CD4-positive, alpha-beta T cell treated with Interleukin-17A for 1 hour (primary cell): ENCODE measurements at places on chromosomes 13 and 19.

DNA sequence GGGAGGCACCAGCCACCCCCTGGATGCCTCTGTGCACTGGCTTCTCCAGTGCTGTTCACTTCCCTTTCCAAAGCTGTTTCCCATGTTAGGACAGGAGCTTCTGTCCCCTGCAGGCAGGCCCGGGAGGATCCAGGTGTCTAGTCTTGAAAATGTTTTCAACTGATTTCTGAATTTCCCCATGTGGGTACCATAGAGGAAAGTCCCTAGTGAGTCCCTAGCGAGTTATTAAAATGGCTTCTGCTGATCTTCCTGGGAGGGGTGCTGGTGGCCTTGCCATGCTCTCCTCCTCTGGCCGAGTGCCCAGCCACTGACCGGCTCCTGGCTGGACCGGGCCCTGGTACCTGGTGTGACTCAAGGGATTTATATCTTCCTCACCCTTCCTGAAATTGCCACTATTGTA lies 5.2 kb upstream of the ANKRD10 start:
- DNase-seq: no peak

DNA sequence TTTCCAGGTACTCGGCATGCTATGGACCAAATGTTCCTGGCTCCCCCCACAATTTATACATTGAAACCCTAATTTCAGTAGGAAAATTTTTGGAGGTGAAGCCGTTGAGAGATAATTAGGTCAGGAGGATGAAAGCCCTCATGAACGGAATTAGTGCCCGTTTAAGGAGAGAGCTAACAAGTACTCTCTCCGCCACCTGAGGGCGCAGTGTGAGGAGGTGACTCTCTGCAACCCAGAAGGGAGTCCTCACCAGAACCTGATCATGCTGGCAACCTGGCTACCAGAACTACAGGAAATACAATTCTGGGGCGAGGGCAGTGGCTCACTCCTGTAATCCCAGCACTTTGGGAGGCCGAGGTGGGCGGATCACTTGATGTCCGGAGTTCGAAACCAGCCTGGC lies 397.8 kb downstream of the SLITRK5 start:
- DNase-seq: no peak

DNA sequence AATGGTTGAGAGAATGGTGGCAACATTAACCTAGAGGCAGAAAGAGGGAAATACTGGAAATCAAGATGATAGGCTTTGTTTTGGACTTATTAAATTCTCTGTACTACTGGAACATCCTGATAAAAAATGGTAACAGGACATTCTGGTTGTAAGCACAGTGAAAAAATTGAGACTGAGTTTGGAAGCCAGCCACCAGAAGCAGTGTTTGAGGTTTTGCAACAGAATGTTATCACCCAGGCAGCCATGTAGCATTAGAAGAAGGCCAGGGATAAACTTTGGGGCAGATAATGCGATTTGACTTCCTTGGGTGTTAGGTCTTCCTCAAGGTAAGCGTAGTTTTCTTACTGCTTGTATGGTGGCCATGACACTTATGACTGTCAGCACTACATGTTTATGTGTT lies 307.4 kb downstream of the ATP8A2 start:
- DNase-seq: no peak

GRCh38 chr19:18489627-18490184 lies 32.2 kb downstream of the ELL start:
- no peak for DNase-seq

DNA sequence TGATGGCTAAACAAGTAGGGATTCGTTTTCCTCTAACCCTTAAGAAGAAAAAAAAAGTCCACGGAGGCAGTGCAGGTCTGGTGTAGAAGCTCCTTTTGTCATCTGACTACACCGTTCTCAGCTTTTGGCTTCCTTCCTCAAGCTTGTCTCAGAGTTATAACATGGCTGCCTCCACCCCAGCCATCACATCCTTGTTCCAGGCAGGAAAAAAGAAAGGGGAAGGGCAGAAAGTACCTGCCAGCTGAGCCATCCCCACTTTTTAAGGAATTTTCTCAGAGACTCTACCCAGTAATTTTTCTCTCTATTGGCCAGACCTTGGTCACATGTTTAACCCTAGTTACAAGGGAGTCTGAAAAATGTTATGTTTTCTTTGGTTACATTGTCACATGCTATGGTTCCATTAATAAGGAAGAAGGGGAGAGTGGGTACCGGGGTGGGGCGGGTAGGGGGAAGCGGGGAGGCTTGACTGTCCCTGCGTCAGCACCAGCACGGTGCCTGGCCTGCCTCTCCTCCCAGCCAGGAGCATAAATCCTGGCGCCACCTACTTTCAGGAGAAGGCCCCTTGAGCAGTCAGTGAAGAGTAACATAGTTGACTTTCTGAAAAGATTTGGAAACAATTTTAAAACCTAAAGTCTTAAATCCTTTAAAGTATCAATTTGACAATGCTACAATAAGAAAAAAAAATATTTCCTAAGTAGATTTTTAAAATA lies 11.1 kb downstream of the FAM124A start:
- DNase-seq: no peak

GRCh38 chr13:62433660-62434059 lies 1018.0 kb upstream of the PCDH20 start:
- DNase-seq: no peak

DNA sequence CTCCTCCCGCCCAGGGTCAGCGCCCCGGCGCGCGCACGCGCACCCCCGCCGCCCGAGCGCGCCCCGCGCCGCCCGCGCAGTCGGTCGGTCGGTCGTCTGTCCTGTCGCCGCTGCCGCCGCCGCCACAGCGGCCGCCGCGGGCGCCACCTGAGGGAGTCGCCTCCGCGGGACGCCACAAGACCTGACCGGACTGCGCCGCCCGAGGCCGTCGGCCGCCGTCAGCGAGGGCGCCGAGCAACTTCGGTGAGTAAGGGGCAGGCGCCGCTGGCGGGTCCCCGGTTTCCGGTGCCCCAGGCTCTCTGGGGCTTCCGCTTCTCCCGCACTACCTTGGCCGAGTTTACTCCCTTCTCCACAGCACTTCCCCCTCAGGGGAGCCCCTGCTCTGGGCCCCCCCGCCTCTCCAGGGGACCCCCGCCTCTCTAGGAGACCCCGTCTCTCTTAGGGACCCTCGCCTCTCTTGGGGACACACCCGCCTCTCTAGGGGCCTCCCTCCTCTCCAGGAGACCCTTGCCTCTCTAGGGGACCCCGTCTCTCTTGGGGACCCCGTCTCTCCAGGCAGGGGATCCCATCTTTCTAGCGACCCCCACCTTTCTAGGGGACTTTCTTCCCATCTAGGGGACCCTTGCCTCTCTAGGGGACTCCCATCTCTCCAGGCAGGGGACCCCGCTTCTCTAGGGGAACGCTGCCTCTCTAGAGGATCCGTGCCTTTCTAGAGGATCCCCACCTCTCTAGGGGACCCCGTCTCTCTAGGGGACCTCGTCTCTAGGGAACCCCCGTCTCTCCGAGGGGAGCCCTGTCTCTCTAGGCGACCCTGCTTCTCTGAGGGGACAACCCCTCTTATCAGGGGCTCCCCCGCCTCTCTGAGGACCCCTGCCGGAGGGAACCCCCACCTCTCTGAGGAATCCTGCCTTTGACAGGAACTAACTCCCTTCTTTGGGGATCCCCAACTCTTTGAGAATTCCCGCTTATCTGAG lies 19.3 kb upstream of the GATAD2A start:
- peak; percentile 38 for DNase-seq

- DNase-seq: no peak
Measured at GRCh38 chr19:49636233-49636932, 3.6 kb downstream of the RRAS start.

GRCh38 chr13:73462241-73462640 lies 403.4 kb downstream of the KLF5 start:
- no peak for DNase-seq

DNA sequence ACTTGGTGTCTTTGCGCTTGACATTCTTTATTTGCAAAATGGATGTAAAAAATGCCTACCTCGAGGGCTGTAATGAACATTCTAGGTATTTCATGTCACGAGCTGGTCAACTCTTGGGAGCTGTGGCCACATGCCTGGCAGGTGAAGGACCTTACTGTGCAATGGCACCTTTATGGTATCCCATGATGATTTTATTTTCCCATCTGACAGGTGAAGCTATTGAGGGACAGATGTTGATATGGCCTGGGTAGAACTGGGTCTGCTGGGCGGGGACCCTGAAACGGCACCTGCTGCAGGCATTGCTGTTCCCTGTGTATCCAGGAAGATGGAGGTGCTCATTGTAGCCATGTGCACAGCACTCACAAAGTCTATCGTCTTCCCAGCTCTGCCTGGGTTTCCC lies 332.2 kb downstream of the TEX29 start:
- DNase-seq: no peak

- no peak for DNase-seq
Measured at GRCh38 chr19:1049106-1049505, 9.2 kb downstream of the ABCA7 start.

DNA sequence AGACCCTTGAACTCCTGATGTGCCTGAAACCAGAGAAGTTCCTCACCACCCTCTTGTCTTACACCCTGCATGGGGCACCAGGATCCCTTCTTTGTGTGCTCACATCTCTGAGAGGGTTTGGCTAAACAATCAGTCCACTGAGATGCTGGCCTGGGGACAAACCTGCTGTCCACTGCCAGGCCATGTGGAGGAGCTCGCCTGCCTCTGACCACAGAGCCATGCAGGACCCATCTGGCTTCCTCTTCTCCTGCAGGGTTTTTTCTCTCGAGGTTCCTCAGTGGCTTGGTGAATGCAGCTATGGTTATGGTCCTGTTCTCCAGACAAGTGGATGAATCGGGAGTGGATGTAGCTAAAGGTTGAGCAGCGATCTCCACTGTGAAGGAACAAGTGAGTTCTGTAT lies 49.1 kb upstream of the MEDAG start:
- DNase-seq: no peak

DNA sequence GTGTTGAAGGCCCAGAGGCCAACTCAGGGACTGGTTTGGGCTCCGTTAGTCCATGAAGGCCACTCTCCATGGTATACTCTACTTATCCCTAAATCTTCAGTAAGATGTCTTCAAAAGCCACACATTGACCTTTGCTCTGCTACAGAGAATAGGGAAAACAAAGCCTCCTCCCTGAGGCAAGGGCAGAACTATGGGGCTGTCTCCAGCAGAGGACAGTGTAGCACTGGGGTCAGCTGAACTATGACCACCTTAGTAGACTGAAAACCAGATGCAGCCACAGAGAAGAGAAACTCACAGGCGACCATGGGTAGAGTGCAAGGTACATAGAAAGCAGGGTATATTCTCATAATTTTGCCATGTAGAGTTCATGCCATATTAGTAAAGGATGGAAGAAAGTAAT lies 587.4 kb downstream of the LMO7 start:
- no peak for DNase-seq

GRCh38 chr13:110815471-110816204 lies 99.2 kb downstream of the ANKRD10 start:
- DNase-seq: no peak

DNA sequence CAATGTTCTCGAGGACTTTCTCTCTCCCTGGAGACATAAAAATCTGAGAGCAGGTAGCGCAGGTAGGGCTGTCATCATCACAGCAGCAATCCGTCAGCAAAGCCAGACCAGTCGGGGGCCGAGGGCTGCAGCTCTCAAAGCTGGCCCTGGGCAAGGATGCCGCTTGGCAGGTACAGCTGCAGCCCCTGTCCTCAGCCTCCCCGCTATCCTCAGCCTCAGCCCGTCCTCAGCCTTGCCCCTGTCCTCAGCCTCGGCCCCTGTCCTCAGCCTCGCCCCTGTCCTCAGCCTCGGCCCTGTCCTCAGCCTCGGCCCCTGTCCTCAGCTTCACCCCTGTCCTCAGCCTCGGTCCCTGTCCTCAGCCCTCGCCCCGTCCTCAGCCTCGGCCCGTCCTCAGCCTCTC lies 10.9 kb downstream of the C13orf46 start:
- no peak for DNase-seq

DNA sequence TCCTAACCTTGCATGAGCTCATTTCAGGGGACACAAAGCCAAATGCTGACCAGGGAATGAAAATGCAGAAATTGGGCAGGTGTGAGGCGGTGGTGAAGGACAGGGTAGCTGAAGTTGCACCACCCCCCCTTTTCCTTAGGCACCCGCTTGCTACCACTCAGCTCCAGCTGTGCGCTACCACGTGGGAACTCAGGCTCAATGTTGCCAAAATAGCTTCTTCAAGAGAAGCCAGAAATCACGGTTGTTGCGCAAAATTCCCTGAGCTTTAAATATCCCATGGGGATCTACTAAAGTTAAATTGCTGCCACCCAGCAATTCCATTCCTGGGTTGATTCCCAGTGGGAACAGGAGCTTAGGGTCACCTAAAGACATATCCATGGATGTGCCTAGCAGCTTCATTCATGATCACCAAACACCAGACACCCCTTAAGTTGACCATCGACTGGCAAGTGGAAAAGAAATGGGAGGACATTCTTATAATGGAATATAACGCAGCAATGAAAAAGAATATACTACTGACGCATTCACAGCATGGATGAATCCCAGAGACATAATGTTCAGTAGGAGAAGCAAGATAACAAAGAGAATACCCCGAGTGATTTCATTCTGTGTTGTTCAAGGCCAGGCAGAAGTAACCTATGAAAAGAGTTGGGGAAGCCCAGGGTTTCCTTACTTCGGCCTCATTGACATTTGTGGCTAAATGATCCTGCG lies 12.8 kb upstream of the ADGRL1 start:
- DNase-seq: no peak

DNA sequence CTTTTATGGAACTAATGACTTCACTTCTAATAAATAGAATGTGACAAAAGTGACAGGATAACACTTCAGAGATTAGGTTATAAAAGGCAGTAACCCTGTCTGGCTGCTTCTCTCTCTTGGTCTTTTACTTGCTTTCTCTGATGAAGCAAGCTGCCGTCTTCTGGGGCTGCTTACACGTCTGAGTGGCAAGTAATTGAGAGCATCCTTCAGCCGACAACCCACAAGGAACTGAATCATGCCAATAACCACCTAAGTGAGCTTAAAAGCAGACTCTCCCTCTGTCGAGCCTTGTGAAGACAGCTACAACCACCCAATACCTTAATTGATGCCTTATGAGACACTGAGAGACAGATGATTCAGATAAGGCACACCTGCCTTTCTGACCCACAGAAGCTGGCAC lies 1091.2 kb downstream of the SLITRK1 start:
- DNase-seq: no peak

- DNase-seq: no peak
Measured at GRCh38 chr19:55284405-55285058, 735 bp downstream of the BRSK1 start.

DNA sequence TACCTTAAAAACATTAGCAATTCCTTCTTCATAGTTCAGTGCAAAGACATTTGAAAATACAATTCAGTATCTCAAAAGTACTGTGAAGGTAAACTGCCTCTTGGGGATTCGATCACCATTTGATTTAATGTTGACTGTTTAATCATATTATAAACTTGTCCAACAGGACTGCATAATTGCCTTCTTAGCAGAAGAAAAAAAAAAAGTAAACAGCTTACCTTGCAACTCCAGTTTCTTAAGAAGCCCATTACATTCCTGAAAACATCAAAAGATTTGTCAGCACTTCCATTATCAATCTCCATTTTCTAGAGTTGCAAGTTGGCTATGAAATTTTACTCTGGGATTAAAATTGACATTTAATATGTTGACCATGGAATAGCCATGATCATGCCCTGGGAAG lies 1154.6 kb downstream of the OLFM4 start:
- DNase-seq: no peak

- DNase-seq: no peak
Measured at GRCh38 chr13:58056426-58056825, 424.9 kb downstream of the PCDH17 start.
